ENCODE measurements at places on chromosomes 6 and 20.

- no peak for DNase-seq
Measured at GRCh38 chr20:10654250-10654610, 19.6 kb downstream of the JAG1 start.

- peak; percentile 66 for DNase-seq
Measured at GRCh38 chr6:44925100-44925739, 402.9 kb upstream of the RUNX2 start.

- no peak for DNase-seq
Measured at GRCh38 chr20:31535298-31535697, 21.1 kb downstream of the HM13 start.

DNA sequence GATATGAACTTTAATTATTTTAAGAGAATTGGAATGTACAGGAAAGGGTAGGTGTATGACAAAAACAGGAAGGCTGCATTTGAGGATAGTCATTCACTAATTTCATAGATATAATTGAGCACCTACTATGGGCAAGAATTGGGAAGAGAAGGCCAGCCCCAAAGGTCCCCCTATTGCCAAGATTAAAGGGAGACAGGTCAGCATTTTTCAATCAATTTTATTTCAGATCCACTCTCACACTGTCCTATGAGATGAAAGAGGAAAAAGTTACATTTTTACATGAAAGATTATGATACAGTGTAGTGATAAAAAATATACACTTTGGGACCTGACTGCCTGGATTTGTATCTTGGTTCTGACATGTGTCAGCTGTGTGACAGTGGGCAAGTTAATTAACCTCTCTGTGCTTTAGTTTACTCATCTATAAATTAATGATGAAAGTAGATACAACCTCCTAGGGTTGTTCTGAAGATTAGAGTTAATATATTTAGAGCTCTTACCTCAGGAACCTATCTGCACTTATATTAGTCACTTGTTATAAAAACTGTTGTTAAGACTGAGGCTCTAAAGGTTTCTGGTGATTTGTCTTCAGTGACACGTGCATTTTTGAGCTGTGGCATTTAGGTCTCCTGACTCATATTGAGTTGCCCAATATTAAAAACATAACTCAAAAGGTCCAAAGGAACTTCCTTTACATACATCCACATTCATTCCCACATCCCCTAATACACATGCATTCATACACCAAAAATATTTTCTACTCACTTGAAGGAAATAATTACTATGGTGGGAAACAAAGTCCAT, 45.7 kb downstream of the SCGN start:
- DNase-seq, result no peak

- DNase-seq, result no peak
Measured at GRCh38 chr6:79404677-79405076, 132.6 kb downstream of the LCA5 start.

GRCh38 chr6:170147832-170148708, 142.8 kb downstream of the DLL1 start:
- no peak for DNase-seq

All from astrocyte (in vitro differentiated cells and primary cell).